ENCODE measurements at places on chromosomes 11 and 22.

DNA sequence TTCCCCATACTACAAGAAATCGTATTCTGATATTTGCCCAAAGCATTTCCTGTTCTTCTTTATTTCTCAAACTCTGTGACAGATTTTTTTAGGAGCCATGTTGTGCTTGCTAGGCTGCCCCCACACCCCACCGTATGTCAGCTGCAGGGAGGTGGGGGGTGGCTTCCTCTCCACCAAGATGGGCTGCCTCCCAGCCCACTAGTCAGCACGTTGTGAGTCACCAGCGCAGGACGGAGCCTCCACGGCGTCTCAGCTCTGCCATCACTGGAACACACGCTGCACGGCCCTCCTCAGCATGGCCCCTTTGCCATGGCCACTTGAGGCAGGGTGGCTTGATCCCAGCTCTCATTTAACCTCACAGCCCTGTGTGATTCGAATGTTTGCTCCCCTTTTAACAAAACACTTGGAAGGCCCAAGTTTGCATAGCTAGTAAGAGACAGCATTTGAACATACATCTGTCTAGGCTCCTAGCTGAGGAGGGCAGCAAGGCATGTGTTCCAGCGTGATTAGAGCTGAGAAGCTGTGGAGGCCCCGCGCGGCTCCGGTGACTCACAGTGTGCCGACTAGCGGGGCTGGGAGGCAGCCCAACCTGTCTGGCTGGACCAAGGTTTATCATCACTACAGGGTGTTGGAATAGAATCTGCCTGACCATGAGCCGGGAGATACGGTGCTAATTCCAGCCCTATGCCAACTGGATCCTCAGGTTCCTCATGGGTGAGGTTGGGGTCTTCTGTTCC, 180.7 kb upstream of the NCAM1 start:
- DNase-seq = no peak

DNA sequence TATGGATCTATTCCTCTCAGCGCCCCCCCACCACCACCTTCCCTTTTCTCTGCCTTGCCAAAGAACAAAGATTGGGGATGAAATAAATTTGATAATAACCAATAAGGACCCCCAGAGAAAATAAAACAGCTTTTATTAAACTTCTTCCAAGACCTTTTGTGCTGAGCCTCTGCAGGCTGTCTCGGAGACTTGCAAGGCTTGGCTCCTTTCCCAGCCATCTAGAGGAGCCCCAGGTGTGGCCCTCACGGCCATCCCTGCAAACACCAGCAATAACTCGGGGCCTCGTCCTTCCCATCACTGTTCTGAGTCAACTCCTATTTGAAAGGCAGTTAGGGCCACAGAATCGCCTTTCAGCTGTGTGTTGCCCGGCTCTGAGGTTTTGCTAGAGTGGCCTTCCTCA, 51.2 kb upstream of the LMO1 start:
- no peak for DNase-seq

GRCh38 chr11:35391922-35392688, 27.3 kb downstream of the SLC1A2 start:
- DNase-seq = no peak

GRCh38 chr11:67309166-67309565, 5.8 kb downstream of the SSH3 start:
- no peak for DNase-seq

DNA sequence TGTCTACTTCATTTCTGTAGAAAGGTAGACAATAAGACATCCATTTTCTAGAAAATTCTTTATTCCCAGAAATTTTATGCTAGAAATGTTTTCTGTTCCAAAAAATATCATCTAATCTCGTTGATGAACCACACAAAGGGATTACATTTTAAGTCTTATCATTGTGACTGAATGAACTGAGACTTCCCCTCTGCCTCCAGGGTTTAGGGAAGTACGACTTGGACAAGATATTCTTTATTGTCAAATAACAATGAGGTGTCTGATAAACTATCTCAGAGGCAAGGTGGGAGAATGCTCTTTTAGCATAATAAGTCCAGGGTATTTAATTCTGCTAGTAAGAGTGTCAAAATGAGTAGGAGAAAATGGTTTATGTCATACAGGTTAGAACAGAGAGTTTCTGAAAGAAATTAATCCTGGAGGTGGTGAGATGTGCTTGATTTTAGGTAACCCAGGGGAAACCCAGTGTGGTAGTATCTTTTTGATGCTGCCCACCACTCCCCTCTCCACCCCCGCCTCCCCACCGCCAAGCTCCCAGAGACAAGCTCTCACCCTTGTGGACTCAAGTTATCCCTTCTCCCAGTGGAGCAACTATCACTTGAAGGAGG, 100.6 kb downstream of the CD44 start:
- no peak for DNase-seq

DNA sequence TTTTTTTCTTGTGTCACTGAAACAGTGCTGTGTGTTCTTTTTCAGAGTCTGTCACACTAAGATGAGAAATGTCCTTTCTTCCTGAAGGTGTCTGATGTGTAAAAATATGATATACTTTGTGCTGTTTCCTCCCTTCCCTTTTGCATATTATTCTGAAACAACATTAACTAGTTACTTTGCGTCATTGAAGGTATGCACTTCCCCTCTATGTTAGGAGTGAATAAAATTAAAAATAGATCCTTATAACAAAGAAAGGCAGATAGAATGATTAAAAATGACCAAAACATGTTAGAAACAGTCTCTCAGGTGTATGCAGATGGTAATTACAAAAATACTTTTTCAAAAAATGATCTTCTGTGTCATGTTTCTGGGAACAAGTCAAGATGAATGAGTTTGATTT, 1.6 kb upstream of the RAB30 start:
- DNase-seq = no peak

DNA sequence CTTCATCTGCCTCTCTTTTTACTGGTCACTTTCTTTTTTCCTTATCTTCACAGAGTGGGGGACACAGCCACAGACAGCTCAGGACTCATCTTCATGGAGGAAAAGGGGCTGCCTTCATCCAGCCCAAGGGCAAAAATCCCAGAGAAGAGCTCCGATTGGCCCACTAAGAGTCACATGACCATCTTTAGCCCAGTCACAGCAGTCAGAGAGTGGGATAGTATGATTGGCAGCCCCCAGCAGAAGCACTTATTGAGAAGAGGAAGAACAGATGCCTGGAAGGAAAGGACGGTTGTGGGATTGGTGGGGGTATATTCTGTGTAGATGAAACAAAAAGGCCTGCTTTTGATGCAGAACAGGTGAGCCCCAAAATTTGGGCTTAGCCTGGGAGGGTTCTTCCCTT, 77.8 kb downstream of the MN1 start:
- DNase-seq = no peak

DNA sequence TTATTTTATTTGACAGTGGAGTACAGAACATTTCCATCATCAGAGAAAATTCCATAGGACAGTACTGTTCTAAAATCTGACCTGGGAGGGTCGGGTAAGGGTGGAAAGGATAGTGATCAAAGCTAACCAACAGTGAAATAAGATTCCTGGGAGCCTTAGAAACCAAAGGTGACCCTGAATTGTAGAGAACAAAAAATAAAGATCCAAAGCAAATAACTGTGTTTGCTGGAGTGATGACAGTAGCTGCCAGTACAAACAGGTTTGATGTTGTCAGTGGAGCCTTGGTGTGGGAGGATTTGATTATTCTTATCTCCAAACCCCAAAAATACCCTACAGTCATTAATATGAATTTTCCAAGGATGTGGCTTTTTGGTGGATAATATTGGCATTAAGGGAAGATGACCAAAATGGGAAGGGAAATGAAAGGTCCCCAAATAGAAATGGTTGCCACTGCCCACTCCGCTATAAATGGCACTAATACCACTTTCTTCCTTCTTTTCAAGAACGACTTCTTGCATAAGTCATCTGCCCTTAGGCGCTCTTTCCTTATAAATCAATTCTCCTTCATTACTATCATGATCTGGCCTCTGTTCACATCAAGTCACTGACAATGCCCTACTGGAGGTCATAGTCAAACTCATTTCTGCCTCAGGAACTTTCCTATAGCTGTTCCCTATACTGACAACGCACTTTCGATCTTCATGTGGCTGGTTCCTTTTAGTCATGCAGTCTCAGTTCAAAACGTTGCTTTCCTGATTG, 44.4 kb downstream of the EHF start:
- DNase-seq = no peak

DNA sequence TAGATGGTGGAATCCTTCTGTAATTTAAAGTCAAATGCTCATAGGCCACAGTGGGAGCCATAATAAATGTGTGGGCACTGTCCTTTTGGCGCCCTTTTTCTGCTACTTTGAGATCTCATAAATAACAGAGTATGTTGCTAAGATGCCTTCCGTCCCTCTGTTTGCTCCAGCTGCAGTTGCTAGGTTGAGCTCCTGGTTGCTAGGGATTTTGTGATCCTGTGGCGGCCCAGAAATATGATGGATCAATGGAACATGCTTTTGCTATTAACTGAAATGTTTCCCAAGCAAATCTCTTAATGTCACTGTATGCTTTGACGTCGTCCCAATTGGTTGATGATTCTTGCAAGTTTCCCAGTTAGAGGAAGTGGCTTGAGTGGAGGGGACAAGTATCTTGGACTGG, 53.5 kb downstream of the MYO18B start:
- no peak for DNase-seq

DNA sequence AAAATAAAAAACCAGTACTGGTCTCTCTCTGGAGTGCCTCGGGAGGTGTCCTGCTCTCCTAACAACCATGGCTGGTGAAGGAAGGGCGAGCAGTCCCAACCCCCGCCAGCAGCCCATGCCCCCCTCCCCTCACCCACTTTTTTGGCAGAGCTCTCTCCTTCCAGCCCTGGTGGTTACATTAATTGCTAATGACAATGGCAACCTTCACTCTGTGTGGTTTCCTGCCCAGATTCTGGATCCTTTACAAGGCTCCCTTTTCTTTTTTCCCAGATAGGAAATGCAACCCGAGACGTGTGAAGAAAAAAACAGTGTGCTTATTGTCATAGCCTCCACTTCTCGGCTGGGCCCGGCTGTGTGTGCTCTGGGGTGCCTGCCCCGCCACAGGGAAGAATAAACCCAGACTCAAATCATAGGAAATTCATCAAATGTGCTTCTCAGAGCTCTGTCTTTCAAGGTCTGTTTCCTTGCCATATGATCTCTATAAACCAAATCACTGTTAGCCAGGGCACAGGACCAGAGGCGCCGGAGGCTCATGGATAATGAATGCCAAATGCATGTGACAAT, 513.0 kb downstream of the SOX6 start:
- peak; percentile 49 for DNase-seq

DNA sequence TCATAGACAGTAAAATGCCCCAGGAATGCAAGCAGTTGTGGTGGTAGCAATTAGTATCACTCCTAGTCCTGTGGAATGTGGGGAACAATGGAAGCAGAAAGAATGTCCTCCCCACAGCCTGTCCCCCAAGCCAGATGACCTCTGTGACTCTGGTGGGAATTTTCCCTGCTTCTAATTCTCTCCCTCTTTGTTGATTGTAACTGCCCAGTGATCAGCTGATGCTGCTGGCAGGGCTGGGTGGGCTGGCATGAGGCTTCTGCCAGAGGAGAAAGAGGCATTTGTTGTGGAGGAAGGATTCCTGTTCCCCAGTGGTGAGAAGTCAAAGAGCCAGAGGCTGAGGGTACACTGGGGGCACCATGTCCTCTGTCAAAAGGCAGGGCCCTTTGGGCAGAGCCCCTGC, 116.7 kb upstream of the NCAM1 start:
- peak; percentile 95 for DNase-seq

GRCh38 chr22:44068422-44069191, 44.5 kb downstream of the PARVB start:
- no peak for DNase-seq

DNA sequence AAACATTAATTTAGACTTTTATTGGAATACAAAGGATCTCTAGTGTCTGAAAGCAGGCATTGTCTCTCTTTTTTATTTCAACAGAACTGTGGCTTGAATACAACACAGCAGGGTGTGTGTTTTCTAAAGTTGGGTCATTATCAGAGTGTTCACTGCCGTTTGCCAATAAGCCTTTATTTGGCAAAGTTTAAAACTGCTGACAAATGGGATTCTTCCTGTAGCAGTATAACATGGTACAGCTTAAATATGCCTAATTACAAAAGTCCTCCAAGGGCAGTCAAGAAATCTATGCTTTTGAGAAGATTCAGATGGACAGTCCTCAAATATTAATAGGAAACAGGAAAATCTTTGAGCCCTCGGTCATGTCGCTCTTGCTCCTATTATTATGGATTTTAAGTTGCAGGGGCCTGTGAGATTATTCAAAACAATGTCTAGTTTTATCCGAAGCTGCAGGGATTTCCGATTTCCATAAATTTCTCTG, 199.9 kb downstream of the MAML2 start:
- no peak for DNase-seq

- DNase-seq = no peak
These were observed 241.6 kb upstream of the CADM1 start for GRCh38 chr11:115745610-115746512.

Measured in anterior cingulate cortex (tissue), 58 donors.